ENCODE measurements at places on chromosomes 2 and 18.

DNA sequence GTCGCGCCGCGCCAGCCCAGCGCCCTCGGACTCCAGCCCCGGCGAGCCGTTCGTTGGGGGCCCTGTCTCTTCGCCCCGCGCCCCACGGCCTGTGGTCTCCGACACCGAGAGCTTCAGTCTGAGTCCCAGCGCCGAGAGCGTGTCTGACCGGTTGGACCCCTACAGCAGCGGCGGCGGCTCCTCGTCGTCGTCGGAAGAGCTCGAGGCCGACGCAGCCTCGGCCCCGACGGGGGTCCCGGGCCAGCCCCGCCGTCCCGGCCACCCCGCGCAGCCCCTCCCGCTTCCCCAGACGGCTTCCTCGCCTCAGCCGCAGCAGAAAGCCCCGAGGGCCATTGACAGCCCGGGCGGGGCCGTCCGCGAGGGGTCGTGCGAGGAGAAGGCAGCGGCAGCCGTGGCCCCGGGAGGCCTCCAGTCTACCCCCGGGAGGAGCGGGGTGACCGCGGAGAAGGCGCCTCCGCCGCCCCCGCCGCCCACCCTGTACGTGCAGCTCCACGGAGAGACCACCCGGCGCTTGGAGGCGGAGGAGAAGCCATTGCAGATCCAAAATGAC is 1.4 kb downstream of the PHLPP1 start:
- no peak for DNase-seq

GRCh38 chr2:67612576-67613042 is 215.5 kb downstream of the ETAA1 start:
- no peak for DNase-seq

DNA sequence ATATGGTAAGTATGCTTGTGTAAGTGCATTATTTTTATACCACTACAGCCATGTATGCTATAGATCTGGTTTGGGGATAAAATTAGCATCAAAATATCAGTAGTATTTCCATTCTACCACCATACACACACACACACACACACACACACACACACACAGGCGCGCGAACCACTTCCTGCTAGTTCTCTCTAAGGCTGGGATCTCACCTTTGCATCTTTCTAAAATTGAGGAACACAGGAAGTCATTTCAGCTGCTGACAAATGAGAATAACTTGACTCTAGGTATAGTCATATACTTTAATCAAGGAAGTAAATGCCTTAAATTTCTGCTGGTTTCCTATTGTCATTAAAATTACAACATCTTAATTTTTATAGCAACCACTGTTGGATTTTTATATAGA is 72.5 kb downstream of the RBM43 start:
- no peak for DNase-seq

DNA sequence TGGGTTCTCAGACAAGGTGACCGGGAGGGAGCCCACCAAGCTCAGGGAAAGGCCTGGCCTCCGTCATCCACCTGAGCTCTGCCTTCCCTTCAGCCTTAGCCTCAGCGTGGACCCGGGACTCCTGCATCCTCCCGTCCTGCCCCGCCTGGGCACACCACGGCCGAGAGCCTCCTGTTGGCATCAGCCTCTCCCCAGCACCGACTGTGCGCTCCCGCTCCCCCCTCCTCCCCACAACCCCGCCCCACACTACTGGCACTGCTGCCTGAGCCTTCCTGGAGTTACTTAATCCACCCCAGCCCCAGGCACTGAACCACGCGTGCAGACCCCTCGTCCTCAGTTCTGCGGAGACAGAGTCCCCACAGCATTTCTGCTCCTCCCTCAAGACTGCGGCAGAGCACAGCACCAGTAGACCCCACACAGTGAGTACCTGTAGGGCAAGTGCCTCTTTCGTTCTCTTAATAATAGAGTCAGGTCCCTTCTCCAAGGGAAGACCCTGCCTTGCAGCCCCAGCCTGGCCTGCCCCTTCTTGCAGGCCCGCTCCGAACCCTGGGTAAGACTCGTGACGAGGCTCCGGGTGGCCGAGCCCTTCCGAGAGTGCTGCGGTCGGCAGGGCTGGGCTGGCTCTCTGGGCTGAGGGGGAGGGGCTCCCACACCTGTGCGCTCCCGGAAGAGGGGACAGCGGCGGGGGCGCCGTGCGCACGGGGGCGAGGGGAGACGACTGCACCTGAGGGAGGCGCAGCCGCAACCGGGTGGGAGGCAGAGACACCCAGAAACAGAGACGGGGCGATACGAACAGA is at the start of gene AMER3:
Gene AMER3, plus strand, starts transcription at position 285 of the 797 bp plus-strand sequence. CDS start 6,533 bp downstream, outside the sequence.
- no peak for DNase-seq

DNA sequence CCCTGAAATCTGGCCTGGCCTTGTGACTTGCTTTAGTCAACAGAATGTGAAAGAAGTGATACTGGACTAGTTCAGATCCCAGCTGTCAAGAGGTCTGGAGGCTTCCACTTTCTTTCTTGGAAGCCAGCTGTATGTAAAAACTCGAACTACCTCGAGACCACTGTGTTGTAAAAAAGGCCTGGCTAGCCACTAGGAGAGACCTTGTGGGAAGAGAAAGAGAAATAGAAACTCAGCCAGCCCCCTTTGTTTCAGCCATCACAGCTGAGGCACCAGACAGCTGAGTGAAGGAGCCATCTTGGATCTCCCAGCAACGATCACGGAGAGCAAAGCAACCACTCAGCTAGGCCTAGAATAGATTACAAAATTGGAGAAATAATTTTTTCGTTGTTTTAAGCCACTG is 324.9 kb upstream of the TCF4 start:
- DNase-seq: no peak

- no peak for DNase-seq
These were observed 108.6 kb downstream of the CRIM1 start for GRCh38 chr2:36464006-36464721.

DNA sequence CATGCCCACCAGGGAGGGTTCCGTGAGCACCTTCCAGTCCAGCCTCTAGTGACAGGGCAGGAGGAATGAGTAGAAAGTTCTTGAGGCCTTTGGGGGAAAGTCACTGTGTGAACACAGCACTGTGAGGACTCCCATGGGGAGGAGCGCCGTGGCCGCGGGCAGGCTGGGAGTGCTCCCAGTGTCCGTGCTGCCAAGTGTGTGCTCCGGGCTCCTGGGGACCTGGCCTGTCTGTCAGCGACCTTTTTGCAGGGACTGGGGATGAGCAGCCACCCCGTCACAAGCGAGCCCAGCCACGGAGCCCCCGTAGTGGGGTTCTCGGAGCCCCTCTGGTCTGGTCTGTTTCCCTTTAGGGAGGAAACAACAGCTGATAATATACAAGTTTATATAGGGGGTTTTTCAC is 36.8 kb downstream of the PDIA6 start:
- no peak for DNase-seq

GRCh38 chr18:3995476-3996102 is 459.5 kb downstream of the DLGAP1 start:
- peak; percentile 30 for DNase-seq

DNA sequence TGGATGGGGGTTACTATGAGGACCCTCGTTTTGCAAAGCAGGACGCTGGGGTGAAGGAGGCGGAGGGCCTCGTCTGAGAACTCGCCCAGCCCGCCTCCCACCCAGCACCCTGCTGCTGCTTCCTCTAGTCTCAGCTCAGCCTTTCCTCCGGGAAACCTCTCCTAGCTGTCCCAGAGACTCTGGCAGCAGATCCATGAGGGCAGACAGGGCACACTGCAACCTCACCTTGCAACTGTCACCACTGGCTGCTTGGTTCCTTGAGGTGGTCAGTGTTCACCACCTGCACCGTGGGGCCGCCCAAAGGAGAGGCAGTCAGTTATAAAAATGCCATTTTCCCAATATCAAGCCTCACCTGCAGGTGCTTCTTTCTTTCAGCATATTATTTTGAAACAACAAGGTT is 45.6 kb downstream of the PARD6G start:
- no peak for DNase-seq

DNA sequence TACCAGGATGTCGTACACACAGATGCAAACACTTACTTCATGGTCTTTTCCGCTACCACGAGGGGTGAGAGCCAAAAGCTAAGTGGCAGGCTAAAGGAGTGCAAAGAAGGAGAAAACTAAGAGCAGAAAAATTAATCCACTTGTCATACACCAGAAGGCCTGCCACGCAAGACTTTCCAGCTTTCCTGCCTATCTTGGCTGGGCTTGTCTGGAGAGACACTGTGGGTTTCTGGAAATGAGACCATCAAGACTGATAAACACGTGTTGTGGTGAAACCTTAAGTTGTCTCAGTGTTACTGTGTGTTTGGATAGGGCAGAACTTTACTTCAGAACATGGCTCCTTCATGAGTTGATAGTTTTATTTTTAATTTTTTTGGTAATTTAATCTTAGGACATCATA is 175.6 kb downstream of the FMNL2 start:
- no peak for DNase-seq

- no peak for DNase-seq
These were observed 17.9 kb downstream of the REV1 start for GRCh38 chr2:99471654-99472599.

DNA sequence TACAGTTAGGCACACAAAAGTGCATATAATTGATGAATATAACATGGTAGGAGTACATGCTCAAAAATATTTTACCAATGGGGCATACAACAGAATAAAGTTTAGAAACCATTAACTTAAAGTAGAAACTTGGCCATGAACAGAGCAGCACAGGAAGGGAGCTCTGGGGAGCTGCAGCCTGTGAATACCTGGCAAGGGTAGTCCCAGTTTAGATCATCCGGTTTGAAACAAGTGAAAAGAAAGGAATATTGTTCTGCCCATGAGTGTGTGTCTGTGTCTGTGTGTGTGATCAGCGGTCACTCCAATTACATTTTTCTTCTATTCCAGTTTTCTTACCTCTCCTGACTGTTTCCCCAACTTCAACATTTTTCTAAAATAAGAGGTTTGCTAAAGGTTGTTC is 233.0 kb downstream of the ALK start:
- no peak for DNase-seq

GRCh38 chr2:112335600-112335999 is 60.2 kb downstream of the ZC3H6 start:
- DNase-seq: no peak

DNA sequence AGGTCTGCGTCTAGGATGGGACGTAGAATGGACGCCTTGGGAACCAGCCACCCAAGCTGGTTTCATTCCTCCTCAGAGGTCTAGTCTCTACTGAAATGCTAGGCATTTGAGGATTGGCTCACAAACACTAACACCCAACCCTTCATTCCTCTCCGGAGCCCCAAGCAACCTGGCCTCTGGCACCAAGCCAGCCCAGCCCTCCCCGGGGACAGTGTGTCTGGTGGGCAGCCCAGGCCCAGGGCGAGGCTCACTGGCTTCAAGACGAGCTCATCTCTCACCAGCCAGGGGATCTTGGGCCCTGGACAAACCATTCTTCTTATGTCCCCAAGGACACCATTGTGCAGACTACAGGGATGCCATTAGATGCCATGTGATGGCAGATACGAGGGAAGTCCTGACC is 182.5 kb downstream of the CTIF start:
- no peak for DNase-seq

DNA sequence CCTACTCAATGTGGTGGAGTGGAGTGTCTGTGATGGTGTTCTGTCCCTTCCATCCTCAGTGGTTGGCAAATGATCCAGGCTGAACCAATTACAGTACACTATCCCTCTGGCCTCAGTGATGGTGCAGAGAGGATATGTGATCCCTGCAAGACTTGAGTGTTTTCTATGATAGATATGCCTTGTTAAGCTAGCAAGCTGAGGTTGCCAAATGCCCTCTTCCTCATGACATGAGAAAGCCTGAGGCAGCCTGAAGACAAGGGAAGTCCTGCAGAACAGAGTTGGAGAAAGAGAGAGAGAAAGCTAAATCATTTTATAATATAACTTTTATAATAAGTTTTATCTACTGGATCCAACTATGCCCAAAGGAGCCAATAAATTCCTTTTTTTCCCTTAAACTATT is 41.6 kb upstream of the GORASP2 start:
- DNase-seq: no peak

DNA sequence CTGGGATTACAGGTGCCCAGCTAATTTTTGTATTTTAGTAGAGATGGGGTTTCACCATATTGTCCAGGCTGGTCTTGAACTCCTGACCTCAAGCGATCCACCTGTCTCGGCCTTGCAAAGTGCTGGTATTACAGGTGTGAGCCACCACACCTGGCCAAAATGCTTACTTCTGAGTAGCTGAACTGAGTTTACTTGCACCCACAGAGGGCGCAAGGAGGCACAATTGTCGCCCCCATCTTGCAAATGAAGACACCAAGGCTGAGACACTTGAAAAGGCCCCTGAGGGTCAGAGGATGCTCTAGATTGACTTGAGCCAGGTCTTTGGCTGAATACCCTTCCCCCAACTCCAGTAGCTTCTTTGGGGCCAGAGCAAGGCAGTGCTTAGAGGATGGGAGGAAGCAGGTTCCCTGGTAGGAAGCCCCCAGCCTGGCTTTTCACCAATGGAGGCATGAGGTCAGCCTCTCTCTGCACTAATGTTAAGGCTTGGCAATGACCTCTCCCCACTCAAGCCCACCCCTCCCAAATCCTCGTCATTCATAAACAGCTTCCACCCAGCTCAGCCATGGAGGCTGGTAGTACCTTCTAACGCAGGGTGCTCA is 14.5 kb upstream of the KIF1A start:
- DNase-seq: no peak

GRCh38 chr2:209097168-209097567 is 326.7 kb upstream of the MAP2 start:
- DNase-seq: no peak

DNA sequence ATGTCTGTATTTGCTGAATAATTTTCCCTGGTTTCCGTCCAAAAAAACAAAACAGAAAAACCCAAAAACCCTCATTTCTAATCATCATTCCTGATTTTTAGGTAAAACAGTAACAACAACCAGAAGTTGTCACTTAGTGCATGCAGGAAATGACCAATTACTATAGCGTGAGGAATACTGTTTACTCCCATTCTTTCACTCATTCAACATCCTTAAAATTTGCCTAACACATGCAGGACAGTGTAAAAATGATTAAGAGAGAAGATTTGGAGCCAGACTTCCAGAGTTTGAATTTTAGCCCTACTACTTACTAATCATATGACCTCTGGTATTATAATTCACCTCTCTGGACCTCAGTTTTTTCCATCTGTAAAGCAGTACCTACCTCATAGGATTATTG is 83.1 kb downstream of the FIGN start:
- DNase-seq: no peak

DNA sequence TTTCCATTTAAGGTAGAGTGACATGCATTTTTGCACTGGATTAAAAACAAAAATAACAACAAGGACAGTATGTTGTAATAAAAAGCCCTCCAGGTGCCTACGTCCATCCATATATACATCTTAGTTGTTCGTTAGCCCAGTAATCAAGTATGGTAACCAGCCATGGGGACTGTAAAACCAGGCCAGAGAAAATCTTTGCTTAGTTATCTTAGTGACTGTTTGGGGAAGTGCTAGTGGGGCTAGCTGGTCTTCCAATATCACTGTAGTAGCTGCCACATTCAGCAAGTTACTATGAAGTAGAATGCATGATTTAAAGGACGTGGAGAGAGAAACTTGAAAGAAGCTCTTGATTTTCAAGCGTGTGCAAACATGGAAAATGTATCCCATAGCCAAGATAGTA is 95.9 kb upstream of the STON1 start:
- no peak for DNase-seq

- DNase-seq: no peak
These were observed 35.3 kb downstream of the TMEM237 start for GRCh38 chr2:201608021-201608420.

- no peak for DNase-seq
These were observed 31.9 kb upstream of the CASP8 start for GRCh38 chr2:201228271-201228911.

- no peak for DNase-seq
These were observed 28.6 kb downstream of the EPB41L3 start for GRCh38 chr18:5515011-5515784.

- DNase-seq: no peak
These were observed 34.2 kb downstream of the CHRNA1 start for GRCh38 chr2:174729797-174730697.
